ENCODE measurements at places on chromosomes 5 and 9.

DNA sequence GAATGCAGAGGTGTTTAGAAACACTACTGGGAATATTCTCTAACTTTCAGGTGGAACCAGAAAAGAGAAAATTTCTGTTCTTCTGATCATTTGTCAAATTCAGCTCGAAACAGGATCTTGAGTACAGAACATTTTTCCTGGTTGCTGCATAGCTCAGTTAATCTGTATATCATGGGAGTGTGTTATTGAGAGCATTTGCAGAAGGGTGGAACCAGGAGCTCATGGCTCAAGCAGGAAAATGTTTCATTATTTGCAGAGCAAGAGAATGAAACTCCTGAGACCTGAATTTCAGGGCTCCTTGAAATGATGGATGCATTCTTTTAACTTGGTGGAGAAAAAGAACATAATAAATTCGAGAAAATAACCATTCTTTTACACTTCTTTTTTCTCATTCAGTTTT lies 97.9 kb downstream of the AOPEP start:
- no peak for DNase-seq

GRCh38 chr5:167509076-167509475 lies 782.4 kb upstream of the WWC1 start:
- DNase-seq: no peak

- DNase-seq: no peak
Measured at GRCh38 chr5:119400245-119400644, 44.4 kb downstream of the TNFAIP8 start.

DNA sequence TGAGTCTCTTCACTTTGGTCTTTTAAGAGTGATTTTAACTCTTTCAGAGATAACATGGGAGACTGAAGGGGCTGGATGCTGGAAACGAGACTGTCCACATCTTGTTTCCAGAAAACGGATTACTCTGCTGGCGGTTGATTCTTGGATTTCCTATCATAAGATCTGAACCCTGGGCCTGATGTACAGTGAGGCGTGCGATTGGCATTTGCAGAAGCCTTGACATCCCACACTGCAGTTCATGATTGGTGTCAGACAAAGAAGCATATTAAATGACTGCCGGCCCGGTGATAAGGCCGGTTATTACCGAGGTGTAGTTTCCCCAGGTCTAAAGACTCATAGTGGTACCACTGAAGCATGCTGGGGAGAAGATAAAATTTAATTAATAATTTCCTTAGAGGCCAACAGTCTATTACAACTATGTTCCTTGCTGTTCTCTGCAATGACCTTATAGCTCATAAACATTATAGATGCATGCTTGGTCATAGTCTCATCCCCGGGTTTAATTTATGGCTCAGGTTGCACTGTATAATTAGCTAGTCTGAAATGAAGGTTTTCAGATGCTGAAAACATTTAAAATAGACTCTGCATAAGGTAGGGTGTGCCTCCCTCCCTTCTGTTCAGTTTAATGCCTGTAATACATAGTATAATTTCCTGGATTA lies 99.2 kb downstream of the PPP2R2B start:
- no peak for DNase-seq

DNA sequence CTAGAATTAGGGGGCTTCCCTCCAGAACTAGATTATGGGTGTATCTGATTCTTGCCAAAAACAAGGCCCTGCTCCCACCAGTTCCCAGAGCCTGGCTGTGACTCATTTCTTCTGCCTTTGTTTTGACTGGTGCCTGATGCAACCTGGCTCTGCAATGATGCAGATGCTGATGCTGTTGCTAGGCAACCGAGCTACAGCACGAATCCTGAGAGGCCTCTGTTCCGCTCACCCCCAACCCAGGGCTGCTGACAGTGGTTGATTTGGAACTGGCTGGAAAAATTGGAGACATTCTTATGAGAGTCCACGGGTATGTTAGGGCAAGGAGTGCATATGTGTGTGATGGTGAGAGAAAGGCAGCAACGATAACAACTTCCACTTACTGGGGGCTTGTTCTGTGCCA lies 100.3 kb downstream of the NSG2 start:
- peak; percentile 62 for DNase-seq

DNA sequence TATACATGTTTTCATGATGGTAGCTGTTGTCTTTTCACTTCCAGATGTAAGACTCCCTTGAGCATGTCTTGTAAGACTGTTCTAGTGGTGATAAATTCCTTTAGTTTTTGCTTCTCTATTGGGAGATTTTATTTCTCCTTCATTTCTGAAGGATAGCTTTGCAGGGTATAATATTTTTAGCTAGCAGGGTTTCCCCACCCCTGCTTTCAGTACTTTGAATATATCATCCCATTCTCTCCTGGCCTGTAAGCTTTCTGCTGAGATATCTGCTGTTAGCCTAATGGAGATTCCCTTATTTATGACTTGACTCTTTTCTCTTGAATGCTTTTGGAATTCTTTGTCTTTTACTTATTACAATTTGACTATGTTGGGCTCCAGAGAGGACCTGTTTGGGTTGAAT lies 211.0 kb downstream of the GDNF start:
- no peak for DNase-seq

DNA sequence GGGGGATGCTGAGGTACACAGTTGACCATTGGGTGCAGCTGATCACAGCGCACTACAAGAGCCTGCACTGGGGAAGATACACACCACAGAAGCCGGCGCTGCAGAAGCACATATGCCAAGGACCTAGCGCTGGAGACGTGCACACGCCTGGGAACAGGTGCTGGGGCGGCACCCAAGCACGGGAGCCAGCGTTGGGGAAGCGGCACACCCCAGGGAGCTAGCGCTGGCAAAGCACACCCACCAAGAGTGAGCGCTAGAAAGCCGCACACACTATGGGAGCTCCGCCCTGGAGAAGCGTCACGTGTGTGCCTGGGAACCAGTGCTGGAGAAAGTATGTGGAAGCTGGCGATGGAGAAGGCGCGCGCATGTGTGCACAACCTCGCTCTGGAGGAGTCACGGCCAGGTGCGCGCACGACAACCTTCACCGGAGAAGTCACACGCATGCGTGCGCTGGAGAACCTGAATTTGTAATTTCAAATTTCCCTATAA lies 4.5 kb downstream of the FANCC start:
- DNase-seq: no peak

- no peak for DNase-seq
Measured at GRCh38 chr5:90311401-90311800, 98.2 kb downstream of the CETN3 start.

DNA sequence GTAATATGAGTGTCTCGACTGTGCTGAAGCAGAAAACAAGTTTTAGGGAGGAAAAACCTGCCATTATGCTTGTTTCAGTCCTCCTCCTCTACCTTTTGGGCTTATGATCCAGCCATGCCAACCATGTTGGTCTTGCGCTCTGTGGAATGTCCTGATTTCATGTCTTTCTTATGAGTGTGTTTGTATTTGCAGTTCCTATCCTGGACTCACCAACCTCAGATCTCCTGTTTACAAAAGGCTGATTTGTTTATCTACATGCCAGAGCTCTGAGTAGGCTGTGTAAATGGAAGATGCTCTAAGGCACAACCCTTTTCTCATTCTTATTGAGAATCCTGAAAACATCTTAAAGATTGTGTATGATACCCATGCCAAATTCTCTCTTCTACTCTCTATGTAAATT lies 138.6 kb downstream of the ARHGEF28 start:
- no peak for DNase-seq

DNA sequence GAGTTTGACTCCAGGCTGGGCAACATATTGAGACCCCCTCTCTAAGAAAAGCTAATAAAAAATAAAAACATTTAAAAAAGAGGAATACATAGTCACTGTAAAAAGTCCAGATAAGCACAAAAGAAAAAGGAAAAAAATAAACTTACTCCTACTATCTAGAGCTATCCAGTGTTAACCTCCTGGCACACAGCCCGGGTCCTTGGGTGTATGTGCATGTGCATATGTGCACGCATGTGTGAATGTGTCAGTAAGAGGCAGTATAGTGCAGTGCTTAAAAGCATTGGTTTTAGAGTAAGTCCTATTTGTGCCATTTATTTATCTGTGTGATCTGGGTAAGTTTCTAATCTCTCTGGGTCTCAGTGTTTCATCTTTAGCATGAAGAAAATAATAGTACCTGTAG lies 26.7 kb downstream of the FAM219A start:
- no peak for DNase-seq

- no peak for DNase-seq
Measured at GRCh38 chr5:181242031-181242451, 1.7 kb downstream of the RACK1 start.

DNA sequence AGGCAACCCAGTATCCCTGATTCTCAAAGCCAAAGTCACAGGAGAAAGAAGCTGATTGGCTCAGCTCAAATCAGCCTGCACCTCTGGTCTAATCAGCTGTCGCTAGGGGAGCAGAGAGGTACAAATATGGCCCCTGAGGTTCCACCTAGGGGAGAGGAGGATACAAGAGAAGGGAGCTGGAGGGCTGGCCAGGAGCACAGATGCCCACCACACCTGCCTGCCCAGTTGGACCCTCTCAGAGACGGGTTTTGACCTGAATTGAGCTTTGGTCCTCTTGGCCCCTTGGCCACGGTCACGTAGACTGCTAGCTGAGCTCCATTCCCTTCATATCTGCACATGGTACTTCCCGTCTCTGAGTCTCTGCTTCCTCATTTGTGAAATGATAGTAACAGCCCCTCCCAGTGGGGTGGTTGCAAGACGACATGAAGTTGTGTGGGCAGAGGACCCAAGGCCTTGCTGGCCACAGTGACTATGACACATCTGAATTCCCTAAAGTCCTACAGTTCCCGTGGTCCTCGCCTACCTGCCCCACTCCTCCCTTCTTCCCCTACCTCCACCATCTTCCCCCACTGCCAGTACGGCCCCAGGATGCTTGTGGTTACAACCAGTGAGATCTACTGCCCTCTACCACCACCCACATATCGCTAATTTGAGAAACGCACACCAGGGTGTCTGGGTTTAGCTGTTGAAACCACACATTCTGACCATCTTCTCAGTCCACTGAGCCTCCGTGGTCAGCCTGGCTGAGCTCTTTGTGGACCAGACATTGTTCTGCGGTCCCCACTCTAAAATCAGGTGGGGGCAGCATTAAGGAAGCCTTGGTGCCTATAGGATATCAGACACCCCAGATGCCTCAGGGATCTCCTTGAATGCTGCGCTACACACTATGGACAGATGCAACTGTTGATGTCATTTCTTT lies 60.3 kb upstream of the NEK6 start:
- DNase-seq: no peak

- DNase-seq: peak; percentile 92
Measured at GRCh38 chr5:116652196-116652729, 77.6 kb upstream of the SEMA6A start.

GRCh38 chr5:178145965-178146820 lies 7.5 kb downstream of the NHP2 start:
- DNase-seq: no peak

DNA sequence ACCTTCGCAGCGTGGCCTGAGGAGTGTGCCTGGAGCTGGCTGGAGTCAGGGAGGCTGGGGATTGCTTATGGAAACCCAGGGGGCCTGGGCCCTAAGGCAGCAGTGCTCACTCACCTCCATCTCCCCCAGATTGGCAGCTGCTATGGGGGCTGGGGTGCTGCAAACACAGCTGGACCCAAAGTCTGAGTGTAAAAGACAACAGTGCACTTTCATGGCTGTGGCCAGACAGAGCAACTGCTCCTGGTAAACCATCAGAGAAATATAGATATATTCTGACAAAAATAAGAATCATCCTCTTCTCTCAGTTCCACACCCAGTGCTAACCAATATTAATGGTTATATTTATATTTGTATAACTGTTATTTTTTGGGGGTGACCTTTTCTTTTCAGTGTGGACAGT lies 123.9 kb downstream of the TENT4A start:
- DNase-seq: no peak

DNA sequence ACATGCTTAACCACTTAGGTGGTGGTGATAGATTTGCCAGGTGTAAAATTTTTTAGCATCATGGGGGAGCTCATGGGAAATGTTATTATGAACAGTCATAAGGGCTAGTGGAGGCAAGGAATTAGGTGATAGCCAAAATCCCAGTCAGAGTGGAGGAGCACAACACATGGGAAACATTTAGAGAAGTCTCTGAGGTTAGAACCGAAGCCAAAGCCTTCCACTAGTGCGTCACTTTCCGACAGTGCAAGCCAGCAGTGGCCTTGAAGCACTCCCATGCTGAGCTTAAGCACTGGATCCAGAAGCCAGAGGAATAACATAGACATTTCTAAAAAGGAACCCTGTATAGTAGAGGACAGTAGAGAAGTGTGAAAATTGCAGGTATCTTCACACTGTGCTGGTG lies 101.5 kb upstream of the SNX2 start:
- DNase-seq: no peak

DNA sequence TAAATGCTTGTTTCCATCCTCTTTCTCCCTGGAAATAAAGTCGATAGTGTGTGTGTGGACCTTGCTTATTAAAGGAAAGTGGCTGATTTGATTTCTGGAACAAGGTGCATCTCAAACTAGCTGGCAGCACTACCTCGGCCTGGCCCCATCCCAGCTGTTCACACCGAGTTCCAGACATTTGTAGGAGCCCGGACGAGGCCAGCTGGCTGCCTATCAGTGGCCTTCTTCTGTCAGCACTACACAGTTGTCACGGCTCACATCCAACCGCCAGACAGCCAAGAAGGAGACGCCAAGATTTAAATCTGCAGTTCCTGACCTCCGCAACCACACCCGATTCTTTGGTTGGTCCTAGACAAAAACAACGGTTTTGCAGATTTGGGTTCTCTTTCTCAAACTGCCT lies 63.6 kb downstream of the PALM2AKAP2 start:
- no peak for DNase-seq

DNA sequence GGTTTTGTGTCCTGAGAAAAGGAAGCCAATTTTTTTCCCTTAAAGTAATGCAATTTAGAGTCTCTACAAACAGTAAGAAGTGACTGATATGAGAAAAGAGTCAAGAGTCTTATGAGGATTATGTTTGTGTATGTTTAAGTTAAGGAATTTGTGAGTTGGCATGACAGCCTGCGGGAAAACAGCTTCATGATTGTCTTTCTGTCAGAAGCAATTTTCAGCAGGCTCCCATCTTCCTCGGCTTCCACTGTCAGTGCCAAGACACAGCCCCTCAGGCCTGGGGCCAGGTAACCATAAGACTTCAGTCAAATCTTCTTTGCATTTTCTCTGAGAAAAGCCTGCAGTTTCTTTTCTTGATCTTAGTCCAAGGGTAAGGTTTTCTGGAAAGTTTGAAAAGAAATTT lies 17.0 kb upstream of the SELENOP start:
- no peak for DNase-seq

DNA sequence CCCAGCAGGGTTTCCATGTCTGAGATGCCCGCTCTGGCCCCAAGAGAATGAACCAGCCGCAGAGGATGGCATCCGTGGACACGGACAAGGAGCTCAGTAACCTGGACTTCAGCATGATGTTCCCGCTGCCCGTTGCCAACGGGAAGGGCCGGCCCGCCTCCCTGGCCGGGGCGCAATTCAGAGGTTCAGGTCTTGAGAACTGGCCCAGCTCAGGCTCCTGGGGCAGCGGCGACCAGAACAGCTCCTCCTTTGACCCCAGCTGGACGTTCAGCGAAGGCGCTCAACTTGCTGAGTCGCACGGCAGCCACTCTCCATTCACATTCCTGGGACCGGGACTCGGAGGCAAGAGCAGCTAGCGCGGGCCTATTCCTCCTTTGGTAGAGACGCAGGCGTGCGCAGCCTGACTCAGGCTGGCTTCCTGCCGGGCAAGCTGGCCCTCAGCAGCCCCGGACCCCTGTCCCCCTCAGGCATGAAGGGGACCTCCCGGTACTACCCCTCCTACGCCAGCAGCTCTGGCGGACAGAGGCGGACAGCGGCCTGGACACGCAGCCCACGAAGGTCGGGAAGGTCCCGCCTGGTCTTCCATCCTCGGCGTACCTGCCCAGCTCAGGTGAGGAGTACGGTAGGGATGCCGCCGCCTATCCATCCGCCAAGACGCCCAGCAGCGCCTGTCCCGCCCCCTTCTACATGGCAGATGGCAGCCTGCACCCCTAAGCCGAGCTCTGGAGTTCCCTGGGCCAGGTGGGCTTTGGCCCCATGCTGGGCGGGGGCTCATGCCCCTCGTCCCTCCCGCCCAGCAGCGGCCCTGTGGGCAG lies 74.4 kb downstream of the INSL6 start:
- no peak for DNase-seq
